ENCODE measurements at places on chromosomes 11 and 22.
A peak's percentile ranks its signal among the peaks of the same experiment; 100 is the strongest.

- DNase-seq = no peak
These were observed 286.4 kb upstream of the TENM4 start for GRCh38 chr11:79727221-79727620.

- DNase-seq = no peak
These were observed 213.7 kb upstream of the TBCEL start for GRCh38 chr11:120810251-120810650.

- no peak for DNase-seq
These were observed 38.5 kb upstream of the GALNT18 start for GRCh38 chr11:11660363-11660740.

DNA sequence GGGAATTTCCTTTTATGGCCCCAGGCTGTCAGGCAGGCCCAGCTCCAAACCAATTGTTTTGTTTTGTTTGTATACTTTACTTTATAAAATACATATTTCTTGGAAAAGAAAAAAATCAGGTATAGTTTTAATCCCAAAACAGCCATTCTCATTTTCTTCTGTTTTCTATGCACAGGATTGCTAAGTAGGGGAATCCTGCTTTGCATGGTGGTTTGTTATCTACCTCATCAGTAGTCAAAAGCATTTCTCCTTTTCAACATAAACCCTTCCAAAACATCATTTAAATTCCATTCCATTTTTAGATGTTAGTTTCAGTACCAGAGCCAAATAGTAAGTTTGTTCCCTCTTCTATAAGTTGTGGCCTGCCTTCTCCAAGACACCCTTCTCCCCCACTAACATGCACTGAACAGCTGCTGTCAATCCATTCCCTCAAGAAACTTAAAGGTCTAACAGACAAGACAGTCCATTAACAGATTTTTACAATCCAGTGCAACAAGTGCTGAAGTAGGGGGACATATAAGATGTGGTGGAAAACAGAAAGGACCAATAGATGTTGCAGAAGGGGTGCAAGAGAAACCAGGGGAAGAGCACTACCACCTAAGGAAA, 3.7 kb downstream of the ILK start:
- no peak for DNase-seq

- no peak for DNase-seq
These were observed 39.8 kb downstream of the GAB4 start for GRCh38 chr22:16968218-16968595.

GRCh38 chr11:132046288-132046865, 676.0 kb downstream of the NTM start:
- no peak for DNase-seq

DNA sequence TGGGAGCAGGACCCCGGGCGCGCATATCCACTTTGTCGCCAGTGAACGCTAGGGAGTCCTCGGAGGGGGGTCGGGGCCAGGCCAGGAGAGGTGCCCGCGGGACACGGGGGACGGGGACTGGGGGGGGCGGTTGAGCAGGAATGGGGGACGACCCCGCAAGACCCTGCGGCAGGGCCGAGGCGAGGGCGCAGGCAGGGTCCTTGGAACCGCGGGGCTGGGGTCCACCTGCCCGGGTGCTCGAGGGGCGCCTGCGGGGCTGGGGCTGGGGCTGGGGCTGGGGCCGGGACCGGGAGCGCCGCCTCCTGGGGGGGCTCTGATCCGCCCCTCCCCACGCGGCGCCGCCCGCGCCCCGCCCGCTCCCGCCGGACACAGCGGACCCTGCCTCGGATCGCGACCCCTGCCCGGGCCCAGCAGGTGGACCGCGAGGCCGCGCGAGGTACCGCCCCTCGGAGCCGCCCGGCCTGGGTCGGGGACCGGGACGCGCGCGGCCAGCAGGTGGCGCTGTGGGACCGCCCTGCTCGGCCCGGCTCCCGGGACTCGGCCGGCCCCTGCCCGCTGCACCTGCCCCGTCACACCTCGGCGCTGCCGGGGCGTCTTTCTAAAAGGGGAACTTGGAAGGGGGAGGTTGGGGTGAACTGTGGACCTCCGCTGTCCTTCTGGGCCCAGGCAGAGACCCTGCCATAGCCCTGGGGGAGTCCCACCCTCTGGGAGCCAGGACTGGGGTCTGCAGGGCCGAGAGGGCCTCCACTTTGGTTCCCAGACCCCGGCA, 11.0 kb downstream of the CRELD2 start:
- peak; percentile 80 for DNase-seq

All from GM06990 (cell line).